Karpas-422 (cell line): ENCODE measurements at places on chromosomes 3 and 15.

- DNase-seq, result no peak
Measured at GRCh38 chr3:48555949-48556795, 431 bp downstream of the PFKFB4 start.

GRCh38 chr3:127848131-127849129, 26.1 kb upstream of the MGLL start:
- no peak for DNase-seq

DNA sequence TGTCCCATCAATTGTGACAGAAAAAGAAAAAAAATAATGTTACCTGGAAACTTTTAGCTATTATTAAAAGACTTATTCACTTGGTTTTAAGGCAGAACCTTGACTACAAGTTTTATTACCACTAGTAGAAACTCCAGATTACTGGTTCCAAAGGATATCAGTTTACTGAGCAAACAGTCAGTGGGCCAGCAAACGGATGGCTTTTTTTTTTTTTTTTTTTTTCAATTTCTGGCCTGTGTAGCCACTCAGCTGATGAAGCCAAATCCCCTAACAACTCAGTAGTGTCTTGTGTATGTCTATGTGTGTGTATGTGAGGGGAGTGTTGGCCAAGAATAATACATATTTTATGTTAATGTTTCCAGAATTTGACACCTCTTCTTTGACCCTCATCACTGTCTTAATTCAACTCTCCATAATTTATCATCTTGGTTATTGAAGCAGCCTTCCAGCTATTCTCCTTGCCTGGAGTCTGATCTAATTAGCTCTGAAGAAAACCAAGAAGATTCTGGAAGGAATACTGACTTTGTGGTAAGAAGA, 724.9 kb downstream of the NSUN3 start:
- DNase-seq, result no peak

GRCh38 chr3:157311633-157312375, 124.8 kb upstream of the PTX3 start:
- no peak for DNase-seq

GRCh38 chr3:127847236-127847720, 25.0 kb upstream of the MGLL start:
- DNase-seq, result no peak

DNA sequence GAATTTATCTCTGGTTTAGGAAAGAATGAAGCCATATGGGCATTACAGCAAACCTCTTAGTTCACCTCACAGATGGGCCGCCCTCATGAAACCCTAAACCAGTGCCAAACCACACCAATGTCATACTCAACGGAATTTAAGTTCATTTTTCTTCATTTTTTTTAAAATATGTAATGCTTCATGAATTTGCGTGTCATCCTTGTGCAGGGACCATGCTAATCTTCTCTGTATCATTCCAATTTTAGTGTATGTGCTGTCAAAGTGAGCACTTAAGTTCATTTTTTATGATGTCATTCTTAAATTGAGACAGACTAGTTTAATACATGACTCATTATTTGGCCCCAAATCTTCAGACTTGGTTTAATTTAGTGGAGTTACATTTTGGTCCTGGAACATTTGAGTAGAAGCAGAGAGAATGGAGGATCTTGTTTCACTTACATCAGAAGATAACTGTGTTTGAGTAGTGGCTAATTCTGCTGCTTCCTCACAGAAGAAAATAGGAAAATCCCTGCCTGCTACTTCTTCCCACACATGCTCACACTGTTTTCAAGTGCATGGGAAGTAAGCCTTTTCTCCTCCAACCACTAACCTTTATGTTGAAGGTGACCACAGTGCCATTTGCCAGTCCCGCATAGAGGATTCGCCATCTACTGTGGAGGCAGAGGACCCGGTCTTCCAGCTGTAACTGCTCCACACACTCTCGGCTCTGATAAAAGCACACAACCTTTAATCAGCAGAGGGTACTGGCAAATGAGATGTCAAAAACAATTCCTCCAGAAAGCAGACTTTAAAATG, 63.3 kb downstream of the ZNF106 start:
- DNase-seq, result no peak
